Small intestine (tissue), 16 donors: ENCODE measurements at places on chromosomes 7 and 10. TPM values are rescaled to one million over a fixed set of nuclear protein-coding genes. Genes with fewer than 3 reads are reported as not detected.

DNA sequence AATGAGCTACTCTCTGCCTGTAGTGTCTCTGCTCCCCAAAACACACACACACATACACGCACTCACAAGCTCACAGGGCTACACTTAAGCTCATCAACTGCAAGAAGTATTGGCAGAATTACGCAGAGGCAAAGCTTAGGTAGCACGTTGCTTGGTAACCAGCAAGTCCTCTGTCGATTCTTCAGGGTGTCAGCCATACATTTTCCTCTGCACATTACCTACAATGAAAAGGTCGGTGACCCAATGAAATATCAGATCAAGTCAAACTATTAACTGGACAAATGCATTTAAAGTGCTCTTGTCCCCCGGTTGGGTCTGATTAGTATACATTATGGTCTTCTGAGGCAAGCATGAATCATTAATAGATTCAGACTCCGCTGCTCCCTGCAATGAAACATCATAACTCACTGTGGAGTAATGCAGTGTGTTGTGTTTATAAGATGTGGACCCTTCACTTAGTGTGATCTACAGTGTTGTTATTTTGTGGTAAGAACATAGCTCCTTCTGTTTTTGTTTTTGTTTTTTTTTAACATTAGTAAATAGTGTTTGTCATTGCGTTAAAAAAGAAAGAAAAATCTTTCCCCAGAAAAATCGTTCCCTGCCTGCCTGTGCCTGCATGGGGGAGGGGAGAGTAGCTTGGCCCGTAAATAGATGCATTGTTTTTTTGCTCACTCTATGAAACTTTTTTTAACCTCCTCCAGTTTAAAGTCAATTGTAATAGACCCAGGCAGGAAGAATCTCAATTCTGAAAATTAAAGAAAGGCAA is 325.5 kb downstream of the SFMBT2 start:
- H3K27ac ChIP-seq = no peak overlapping the region
- DNase-seq = no peak
- no peaks in the 10 kb centered on the region for H3K36me3 ChIP-seq
- no peak overlapping the region for H3K4me3 ChIP-seq
- no peaks in the 10 kb centered on the region for H3K4me1 ChIP-seq

GRCh38 chr10:86019141-86019540 is 347.5 kb downstream of the GRID1 start:
- no peaks in the 10 kb centered on the region for H3K27me3 ChIP-seq
- no peaks in the 10 kb centered on the region for H3K36me3 ChIP-seq
- no peak overlapping the region for H3K27ac ChIP-seq
- no peak overlapping the region for H3K4me3 ChIP-seq
- no peaks in the 10 kb centered on the region for H3K4me1 ChIP-seq

GRCh38 chr10:28914701-28915100 is 237.4 kb downstream of the BAMBI start:
- peak; percentile 50 for DNase-seq
- H3K4me3 ChIP-seq = no peak overlapping the region
- no peaks in the 10 kb centered on the region for H3K4me1 ChIP-seq
- H3K27me3 ChIP-seq = no peaks in the 10 kb centered on the region
- no peaks in the 10 kb centered on the region for H3K36me3 ChIP-seq

DNA sequence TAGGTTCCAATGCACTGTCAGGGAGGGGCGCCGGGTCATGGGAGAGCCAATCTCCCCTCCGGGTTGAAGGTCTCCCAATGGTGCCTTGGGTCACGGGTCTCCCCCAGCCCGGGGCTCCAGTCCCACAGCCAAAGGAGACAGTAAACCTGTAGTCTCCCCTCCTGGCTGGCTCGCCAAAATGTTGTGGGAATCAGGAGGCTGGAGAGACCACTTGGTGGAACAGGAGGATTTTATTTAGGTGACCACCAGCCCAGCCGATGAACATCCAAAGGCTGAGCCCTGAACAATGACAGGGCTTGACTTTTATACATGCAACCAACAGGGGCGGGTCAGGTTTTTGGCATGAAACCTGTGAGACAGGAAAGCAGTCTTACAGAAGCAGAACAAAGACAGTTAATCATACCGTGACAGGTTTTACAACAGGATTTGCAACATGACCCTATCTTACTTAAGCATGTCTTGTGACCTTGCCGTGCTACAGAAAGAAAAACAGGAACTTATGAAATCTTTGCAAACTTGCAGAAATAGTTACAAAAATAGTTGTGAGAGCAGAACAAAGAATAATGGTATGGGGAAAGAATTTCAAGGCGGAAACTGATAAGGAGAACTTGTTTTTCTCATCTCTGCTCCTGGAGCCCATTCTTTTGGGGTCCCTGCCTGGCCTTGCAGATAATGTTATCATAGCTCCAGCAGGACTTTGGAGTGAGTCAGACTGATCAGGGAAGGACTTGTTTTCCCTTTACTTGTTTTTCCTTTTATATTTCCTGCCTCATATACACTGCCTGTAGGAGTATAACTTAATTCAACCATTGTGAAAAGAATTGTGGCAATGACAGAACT is 7.1 kb downstream of the ERV3-1 start:
- no peaks in the 10 kb centered on the region for H3K36me3 ChIP-seq
- no peak overlapping the region for H3K27ac ChIP-seq
- H3K27me3 ChIP-seq = no peaks in the 10 kb centered on the region
- no peaks in the 10 kb centered on the region for H3K4me1 ChIP-seq
- DNase-seq = no peak

DNA sequence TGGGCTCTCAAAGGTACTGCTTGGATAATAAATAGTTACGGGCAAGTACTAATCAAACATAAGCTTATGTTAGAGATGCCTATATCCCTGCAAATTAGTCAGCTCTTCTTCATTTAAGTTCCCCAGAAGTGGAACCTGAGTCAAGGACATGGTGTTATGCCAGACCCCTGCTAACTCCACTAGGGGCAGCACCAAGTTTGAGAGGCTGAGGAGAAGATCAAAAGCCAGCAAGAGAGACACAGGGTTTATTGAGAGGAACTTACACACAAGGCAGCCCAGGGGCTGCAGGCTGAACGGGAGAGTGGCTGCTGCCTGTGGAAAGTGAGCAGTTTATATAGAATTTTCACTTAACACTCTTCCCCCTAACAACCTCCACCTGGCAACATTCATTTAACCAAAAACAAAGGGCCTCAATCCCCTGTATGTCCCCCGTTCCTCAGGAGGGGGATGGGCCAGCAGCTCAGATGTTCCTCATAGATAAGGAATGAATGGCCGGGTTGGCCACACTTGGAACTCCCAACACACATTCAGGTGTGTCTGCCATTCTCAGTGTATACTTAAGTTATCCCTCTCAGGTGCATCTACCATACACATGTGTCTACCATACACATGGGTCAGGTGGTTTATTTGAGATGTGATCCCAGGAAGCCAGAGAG is 62.6 kb upstream of the GHITM start:
- no peak overlapping the region for H3K4me3 ChIP-seq
- no peaks in the 10 kb centered on the region for H3K4me1 ChIP-seq
- DNase-seq = no peak
- H3K27ac ChIP-seq = no peak overlapping the region
- no peaks in the 10 kb centered on the region for H3K36me3 ChIP-seq

Gene GNGT1
- not detected for polyA plus RNA-seq
